ENCODE measurements at places on chromosomes 4 and X.

GRCh38 chr4:92060333-92060732 lies 243.4 kb upstream of the GRID2 start:
- no peak for DNase-seq

DNA sequence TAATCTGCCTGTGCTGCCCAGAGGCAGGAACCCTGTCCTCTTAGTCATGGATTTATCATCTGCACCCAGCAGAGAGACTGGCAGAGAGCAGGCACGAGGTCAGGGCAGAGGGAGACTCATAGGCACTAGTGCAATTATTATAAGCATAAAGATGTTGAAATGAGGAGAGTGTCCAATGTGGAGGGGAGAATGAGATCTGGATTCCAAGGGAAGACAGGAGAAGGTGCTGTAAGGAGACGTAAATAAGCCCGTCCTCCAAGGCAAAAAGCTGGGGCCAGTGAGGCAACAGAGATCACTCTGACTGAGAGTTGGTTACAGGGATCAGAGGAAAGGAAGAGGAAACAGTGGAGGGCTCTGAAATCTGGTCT lies 406.2 kb downstream of the MAPK10 start:
- no peak for DNase-seq

- no peak for DNase-seq
Measured at GRCh38 chrX:2325076-2325784, 175.5 kb downstream of the DHRSX start.

- DNase-seq: no peak
Measured at GRCh38 chr4:73445383-73446335, 9.6 kb downstream of the AFP start.
